Dorsolateral prefrontal cortex (tissue), 122 donors: ENCODE measurements at places on chromosomes 12 and 14.

DNA sequence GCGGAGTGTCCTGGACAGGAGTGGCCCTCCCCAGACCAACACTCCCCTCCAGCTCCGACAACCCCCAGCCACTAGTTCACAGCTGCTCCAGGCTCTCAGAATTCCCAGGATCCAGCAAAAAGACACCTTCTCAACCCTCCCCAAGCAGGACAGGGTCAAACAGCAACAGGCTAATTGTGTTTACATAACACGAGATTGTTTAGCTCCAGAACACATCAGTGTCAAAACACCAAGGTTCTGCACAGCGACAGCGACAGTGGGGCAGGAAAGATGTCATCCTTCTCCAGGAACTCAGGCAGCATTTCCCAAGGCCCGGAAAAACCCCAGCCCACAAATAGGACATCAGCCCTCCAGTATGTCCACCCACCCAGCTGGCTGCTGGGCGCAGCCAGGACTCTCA is 16.5 kb downstream of the ITPK1 start:
- no peak for DNase-seq

DNA sequence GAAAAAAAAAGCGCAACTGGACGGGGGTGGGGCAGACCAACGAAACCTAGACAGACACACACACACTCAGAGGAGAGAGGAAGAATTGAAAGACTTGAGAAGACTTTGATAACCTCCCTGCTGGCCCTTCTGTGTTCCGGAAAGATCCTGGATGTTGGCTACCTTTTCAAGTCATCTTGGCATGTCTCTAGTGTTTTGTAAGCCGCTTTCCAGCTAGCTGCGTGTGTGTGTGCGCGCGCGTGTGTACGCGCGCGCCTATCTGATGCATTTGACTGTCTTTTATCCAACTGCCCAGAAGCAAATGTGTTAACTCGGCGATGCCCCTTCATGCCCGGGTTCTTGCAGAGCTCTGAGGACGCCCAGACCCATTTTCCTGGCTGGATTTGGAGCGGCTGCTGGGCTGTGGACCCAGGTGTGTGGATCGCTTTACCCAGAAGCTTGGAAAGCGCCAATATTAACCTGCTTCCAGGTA is 664 bp downstream of the LRFN5 start:
- no peak for DNase-seq

- no peak for DNase-seq
Measured at GRCh38 chr12:51695241-51696010, 104.4 kb downstream of the SCN8A start.

DNA sequence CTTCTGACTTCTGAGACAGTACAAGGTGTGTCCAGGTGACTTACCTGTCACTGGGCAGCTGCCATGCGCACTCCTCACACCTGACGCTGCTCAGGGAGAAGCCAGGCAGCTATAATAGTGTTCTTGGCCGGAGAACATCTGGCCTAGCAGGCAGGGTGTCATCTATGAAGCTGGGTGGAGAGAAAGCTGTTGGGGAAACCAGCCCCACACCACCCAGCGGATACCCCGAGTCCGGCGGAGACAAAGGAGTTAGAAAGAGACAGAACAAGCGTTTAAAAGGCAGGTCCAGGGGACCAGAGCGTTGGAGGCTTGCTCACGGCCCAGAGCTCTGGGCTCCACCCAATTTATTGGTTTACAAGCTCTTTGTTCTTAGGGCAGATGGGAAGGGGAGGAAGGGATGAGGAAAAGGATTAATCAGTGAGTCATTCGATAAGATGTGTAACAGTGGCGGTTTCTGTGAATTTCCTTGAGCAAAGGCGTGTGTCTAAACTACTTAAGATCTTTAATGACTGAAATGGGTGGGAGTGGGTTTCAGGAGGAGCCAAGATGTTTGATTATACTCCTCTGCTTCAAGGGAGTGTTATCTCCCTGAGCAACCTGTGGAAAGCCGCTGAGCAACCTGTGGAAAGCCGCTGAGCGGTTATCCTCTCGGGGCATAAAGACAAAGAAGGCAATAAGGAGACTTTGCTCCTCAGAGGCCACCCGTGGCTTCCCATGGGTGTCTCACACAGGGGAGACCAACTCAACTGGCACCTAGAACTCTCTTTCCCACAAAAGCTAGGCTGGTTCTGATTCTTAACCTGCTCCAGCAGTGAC is at the start of gene GALNT8:
TSS of gene GALNT8 (plus strand) at position 580 of the 816 bp plus-strand sequence. CDS start 278 bp downstream, outside the sequence.
- DNase-seq = no peak

GRCh38 chr14:47186486-47186885 is 488.9 kb downstream of the MDGA2 start:
- no peak for DNase-seq

- DNase-seq = no peak
Measured at GRCh38 chr12:102885043-102885932, 31.8 kb downstream of the PAH start.
